GM23248 (cell line): ENCODE measurements at places on chromosomes 7 and 10. TPM values are rescaled to one million over a fixed set of nuclear protein-coding genes. Genes with fewer than 3 reads are reported as not detected.
A peak's percentile ranks its signal among the peaks of the same experiment; 100 is the strongest.

Gene VPS50
- total RNA-seq = 23.3 and 30.9 TPM in 2 replicates

DNA sequence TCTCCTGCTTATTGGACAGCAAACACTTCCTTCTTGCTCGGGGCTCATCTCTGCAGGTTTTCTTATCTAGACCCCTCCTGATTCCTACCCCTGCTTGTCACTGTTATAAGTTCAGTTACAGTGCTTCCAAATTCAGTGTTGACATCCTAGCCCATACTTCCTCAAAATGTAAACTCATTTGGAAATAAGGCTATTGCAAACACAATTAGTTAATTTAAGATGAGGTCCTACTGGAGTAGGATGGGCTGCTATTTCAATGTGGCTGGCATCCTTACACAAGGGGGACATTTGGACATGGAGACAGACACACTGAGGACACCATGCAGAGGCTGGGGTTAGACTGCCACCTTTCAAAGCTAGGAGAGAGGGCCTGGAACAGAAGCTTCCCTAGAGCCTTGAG, 85.2 kb upstream of the NPVF start:
- DNase-seq = no peak
- H3K27ac ChIP-seq = no peak overlapping the region
- H3K4me1 ChIP-seq = no peaks in the 10 kb centered on the region
- no peaks in the 10 kb centered on the region for H3K27me3 ChIP-seq
- no peak overlapping the region for H3K4me3 ChIP-seq

Gene SAMD9L
- 11.0 and 17.0 TPM in 2 replicates for total RNA-seq

DNA sequence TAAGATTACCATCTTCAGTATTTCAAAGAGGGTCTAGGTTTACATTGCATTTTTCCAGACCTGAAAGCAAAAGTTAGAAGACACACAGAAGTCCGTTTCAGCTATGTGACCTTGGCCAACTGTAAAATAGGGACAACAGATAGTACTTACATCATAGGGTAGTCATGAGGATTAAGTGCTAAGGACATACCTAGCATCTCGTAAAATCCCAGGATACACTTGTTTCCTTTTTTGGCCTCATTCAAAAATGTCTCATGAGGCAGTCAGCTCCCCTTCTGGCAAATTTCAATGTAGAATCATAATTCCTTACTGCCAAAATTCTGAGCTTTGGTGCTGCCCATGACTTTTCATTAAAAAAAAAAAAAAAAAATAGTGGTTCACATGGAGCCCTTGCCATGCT, 6.4 kb upstream of the DUSP5 start:
- H3K27me3 ChIP-seq = no peaks in the 10 kb centered on the region
- H3K4me3 ChIP-seq = no peak overlapping the region
- H3K36me3 ChIP-seq = no peaks in the 10 kb centered on the region
- H3K4me1 ChIP-seq = peaks cover 20% of the 10 kb centered on the region
- H3K27ac ChIP-seq = peak overlapping the region; percentile 17; the same call in 1 of the 2 replicates

DNA sequence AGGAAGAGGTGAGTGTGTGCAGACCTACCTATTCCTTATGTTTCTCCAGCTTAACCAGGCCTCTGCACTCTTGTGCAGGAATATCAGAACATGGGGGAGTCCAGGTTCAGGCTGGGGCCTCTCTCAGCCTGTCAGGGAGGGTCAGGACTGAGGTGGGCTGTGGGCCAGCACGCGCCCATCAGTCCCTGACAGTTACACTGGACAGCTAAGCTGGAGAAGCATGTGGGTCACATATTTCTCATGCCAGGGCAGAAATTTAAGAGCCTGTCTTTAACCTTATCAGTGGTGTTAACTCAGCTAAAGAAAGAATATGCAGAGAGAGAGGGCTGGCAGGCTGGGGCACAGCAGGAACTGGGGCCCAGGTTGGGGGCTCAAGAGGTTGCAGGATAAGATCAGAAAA, 8.7 kb upstream of the POLD2 start:
- peaks cover 10% of the 10 kb centered on the region; the same call in 1 of the 2 replicates for H3K4me1 ChIP-seq
- no peaks in the 10 kb centered on the region for H3K27me3 ChIP-seq
- DNase-seq = peak; percentile 29

DNA sequence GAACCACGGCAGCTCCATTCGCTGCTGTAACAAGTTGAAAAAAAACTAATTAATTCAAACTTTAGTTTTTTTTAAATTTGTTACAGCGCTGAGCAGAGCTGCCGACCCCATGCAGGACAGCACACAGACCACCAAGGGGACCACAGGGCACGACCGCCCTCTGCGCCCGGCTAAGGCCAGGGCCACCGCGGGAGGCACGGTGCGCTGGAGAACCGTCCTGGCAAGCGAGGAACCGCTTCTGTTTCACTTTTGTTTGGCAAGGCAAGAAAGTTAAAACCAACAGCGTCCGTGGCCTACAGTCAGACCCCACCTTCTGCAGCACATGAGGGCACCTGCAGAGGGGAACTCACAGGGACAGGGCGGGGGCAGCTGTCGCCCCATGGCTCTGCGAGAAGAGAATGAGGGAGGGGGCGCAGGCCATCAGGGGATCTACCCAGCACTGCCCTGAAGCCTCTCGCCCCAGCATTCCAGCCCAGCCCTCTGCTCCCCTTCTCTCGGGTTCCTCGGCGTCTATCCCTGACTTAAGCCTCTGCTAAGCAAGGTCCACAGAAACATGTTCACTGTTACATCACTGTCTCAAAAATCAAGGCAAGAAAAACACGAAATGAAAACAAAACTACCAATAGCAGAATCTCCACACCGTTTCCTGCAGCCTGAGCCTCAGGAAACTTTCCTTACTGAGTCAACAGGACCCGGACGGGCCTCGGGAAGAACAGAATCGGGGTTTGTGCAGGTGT, 204.4 kb downstream of the DIP2C start:
- H3K36me3 ChIP-seq = no peaks in the 10 kb centered on the region
- H3K27ac ChIP-seq = peak overlapping the region; percentile 61
- no peaks in the 10 kb centered on the region for H3K27me3 ChIP-seq
- peak overlapping the region; percentile 70 for H3K4me3 ChIP-seq

GRCh38 chr7:79461660-79462059, 8.2 kb upstream of the MAGI2 start:
- peak; percentile 75 for DNase-seq
- peaks cover 35% of the 10 kb centered on the region for H3K4me1 ChIP-seq
- H3K27ac ChIP-seq = no peak overlapping the region
- no peaks in the 10 kb centered on the region for H3K27me3 ChIP-seq
- H3K36me3 ChIP-seq = peaks cover 11% of the 10 kb centered on the region; the same call in 1 of the 2 replicates

DNA sequence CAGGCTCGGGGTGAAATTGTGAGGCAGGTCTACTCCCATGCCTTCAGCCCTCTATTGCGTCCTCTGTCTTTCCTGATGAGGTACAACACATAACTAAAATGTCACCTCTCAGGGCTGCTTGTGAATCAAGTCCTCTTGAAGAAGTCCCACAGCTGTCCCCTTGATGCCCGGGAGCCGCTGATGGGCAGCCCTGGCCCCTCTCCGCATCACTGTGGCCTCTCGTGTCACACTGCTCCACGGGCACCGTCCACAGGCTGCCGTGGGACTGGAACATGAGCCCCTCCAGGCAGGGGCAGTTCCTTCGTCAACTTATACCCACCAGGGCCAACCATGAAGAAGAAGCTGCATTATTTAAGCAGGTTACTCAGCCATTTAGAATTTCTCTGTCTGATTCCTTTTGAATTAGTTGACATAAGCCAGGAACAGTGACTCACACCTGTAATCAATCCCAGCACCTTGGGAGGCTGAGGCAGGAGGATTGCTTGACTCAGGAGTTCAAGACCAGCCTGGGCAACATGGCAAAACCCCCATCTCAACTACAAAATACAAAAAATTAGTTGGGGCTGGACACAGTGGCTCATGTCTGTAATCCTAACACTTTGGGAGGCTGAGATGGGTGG, 58.5 kb upstream of the UBE3C start:
- DNase-seq = peak; percentile 32
- no peaks in the 10 kb centered on the region for H3K4me1 ChIP-seq
- H3K27me3 ChIP-seq = peaks cover 32% of the 10 kb centered on the region
- no peaks in the 10 kb centered on the region for H3K36me3 ChIP-seq

GRCh38 chr7:157475095-157475494, 138.3 kb downstream of the DNAJB6 start:
- no peaks in the 10 kb centered on the region for H3K4me1 ChIP-seq
- no peak overlapping the region for H3K4me3 ChIP-seq
- H3K27ac ChIP-seq = no peak overlapping the region
- H3K36me3 ChIP-seq = no peaks in the 10 kb centered on the region
- no peak for DNase-seq

- peaks cover 15% of the 10 kb centered on the region for H3K4me1 ChIP-seq
- H3K36me3 ChIP-seq = no peaks in the 10 kb centered on the region
- DNase-seq = peak; percentile 46
- H3K27me3 ChIP-seq = no peaks in the 10 kb centered on the region
These were observed 81.6 kb upstream of the ANLN start for GRCh38 chr7:36308031-36308430.

DNA sequence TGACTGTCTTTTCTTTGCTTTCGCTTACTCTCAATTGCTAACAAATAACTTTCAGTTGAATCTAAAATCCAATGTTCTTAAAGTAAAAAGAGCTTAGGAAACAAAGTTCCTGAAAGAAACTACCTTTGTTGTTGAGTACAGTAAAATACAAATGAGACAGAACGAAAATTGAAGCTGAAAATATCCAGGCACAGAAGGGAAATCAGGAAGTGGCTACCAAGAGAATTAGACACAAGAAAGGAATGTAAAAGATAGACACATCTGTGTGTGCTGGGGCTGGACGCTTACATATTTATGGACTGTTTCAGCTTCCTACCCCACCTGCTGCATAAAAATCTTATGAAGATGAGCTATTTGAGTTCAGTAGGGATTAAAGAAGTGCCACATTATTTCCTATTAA, 161.7 kb upstream of the PLXDC2 start:
- H3K27me3 ChIP-seq = no peaks in the 10 kb centered on the region
- peak; percentile 78 for DNase-seq
- peak overlapping the region; percentile 70 for H3K27ac ChIP-seq
- H3K4me3 ChIP-seq = peak overlapping the region; percentile 62

Gene NRCAM
- total RNA-seq = 7.0 and 11.0 TPM in 2 replicates

DNA sequence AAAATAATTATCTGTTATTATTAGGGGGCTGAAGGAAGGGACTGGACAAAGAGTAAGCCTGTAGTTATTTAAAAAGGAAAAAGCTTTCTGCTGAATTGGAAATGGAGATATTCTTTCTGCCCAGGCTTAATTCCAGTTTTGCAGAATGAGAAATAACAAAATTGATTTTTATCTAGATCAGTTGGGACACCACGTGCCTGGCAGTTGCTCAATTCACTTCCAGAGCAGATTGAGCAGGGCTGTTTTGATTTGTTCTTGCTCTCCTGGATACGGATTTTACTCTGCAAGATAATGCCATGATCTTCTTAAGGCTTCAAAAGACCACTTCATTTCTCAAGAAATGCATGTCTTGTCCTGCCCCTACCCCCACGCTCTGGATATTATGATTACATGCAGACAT, 524.3 kb downstream of the TCERG1L start:
- H3K4me3 ChIP-seq = no peak overlapping the region
- DNase-seq = no peak

DNA sequence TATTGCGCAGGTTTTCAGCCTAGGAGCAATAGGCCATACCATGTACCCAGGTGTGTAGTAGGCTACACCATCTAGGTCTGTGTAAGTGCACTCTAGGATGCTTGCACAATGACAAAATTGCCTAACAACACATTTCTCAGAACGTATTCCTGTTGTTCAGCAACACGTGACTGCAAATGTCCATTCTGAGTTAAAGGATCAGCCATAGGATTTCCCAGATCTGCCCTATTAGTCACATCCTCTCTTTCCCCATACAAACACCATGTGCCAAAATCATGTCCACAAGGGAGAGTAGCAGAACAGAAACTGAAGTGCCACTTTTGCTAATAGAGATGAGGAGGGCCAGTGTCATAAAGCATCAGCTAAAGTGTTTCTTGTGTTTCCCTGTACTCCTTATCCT, 42.6 kb upstream of the AMPH start:
- peak overlapping the region; percentile 27 for H3K27ac ChIP-seq
- no peak overlapping the region for H3K4me3 ChIP-seq
- H3K36me3 ChIP-seq = no peaks in the 10 kb centered on the region
- H3K4me1 ChIP-seq = peaks cover 16% of the 10 kb centered on the region
- peak; percentile 93 for DNase-seq

GRCh38 chr10:89086801-89087521, 96.4 kb downstream of the FAS start:
- H3K27ac ChIP-seq = peak overlapping the region; percentile 98
- H3K4me1 ChIP-seq = peaks cover 68% of the 10 kb centered on the region
- no peaks in the 10 kb centered on the region for H3K36me3 ChIP-seq
- no peaks in the 10 kb centered on the region for H3K27me3 ChIP-seq
- peak overlapping the region; percentile 53 for H3K4me3 ChIP-seq
- DNase-seq = peak; percentile 99

- H3K4me3 ChIP-seq = no peak overlapping the region
- H3K27ac ChIP-seq = no peak overlapping the region
- no peak for DNase-seq
- no peaks in the 10 kb centered on the region for H3K36me3 ChIP-seq
- no peaks in the 10 kb centered on the region for H3K4me1 ChIP-seq
These were observed 33.9 kb downstream of the PTER start for GRCh38 chr10:16470747-16471146.

GRCh38 chr10:33270971-33271370, 63.5 kb downstream of the NRP1 start:
- H3K4me3 ChIP-seq = no peak overlapping the region
- peak overlapping the region; percentile 99 for H3K27ac ChIP-seq
- no peak for DNase-seq
- H3K4me1 ChIP-seq = peaks cover 37% of the 10 kb centered on the region
- H3K27me3 ChIP-seq = no peaks in the 10 kb centered on the region

GRCh38 chr10:1085258-1085657, 29.1 kb downstream of the WDR37 start:
- no peak for DNase-seq
- no peak overlapping the region for H3K27ac ChIP-seq
- H3K27me3 ChIP-seq = no peaks in the 10 kb centered on the region
- H3K36me3 ChIP-seq = peaks cover 38% of the 10 kb centered on the region

DNA sequence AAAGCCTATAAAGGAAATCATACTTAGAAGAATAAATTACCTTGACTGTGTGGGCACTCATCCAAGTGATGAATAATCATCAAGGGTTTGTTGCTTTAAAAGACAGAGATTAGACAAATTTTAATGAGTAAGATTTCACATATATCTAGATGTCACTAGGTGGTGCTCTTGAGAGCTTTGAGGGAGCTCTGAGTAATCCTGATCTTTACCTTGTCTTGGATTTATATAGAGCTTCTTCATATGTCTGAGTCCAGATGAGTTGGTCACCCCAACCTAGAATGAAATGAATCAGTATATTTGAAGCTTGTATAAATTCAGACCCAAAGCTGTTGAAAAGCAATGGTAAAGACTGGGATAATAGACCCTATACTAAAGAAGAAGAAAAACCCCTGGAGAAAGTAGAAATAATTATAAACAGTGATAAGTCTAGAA, 3.7 kb downstream of the AGR2 start:
- H3K4me1 ChIP-seq = no peaks in the 10 kb centered on the region
- no peak overlapping the region for H3K27ac ChIP-seq
- DNase-seq = peak; percentile 84

Gene GHRHR
- total RNA-seq = not detected in 2 replicates

GRCh38 chr10:22017283-22018020, 13.9 kb upstream of the DNAJC1 start:
- no peak overlapping the region for H3K4me3 ChIP-seq
- H3K27ac ChIP-seq = no peak overlapping the region

Gene CACNA2D1
- total RNA-seq = 21.2 and 31.1 TPM in 2 replicates

GRCh38 chr7:30201921-30202320, 67.1 kb downstream of the MTURN start:
- H3K4me3 ChIP-seq = no peak overlapping the region
- no peaks in the 10 kb centered on the region for H3K27me3 ChIP-seq
- peaks cover 4% of the 10 kb centered on the region; the same call in 1 of the 2 replicates for H3K4me1 ChIP-seq
- no peak overlapping the region for H3K27ac ChIP-seq

Gene SEC61G
- 551 and 1,194 TPM in 2 replicates for total RNA-seq

- no peak overlapping the region for H3K4me3 ChIP-seq
- no peak overlapping the region for H3K27ac ChIP-seq
- H3K36me3 ChIP-seq = no peaks in the 10 kb centered on the region
- H3K27me3 ChIP-seq = no peaks in the 10 kb centered on the region
These were observed 20.2 kb upstream of the SMC3 start for GRCh38 chr10:110547139-110547761.
